Astrocyte of the cerebellum (primary cell): ENCODE measurements at places on chromosomes 3 and 15.

GRCh38 chr3:72634128-72634527 is 214.1 kb downstream of the SHQ1 start:
- DNase-seq: no peak

GRCh38 chr15:56524915-56525314 is 60.0 kb upstream of the MNS1 start:
- peak; percentile 32 for DNase-seq

DNA sequence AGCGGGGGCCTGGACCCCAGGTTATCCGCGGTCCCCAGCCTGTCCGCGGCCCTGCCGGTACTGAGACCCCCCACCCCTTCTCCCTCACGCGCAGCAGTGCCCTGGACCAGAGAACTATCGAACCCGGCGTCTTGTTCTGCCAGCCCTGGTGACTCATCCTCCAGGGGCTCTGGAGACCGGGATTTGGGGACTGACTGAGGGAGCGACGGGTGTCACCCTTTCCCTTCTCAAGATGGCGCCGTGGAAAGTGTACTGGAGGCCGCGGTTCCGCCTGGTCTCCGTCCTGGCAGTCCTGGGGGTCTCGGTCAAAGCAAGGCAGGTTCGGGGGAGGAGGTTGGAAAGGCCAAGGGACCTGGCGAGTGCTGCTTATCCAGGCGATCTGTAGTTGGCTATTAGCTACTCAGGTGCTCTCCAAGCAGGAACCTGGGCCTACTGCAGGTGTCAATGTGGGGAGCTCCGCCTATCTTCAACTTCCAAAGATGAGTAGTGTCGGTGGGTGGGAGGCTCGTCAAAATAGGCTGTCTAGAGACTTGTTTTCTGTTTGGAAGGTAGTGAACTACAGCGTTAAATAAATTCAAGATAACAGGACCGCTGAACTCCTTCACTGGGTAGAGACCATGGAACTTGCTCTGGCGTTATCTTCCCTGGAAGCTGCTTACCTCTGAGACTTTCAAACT is 790 bp downstream of the RAB5A start:
- no peak for DNase-seq

- DNase-seq: no peak
Observed at GRCh38 chr3:55624238-55624637, 137.1 kb upstream of the WNT5A start.

DNA sequence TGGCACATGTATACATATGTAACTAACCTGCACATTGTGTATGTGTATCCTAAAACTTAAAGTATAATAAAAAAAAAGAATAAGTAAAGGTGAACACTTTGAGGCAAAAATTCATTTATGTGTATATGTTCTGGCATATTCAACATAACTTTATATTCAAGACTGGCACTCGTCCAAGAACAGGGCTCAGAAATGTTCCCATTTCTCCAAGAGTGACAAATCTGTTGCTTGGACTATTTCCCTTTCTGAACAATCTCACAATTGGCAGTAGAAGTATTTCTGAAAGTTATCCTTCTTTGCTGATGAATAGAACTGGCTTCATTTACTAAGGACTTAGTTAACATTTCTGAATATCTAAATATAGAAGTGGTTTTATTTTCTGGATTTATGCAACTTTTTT is 212.8 kb downstream of the ADAMTSL3 start:
- DNase-seq: no peak

DNA sequence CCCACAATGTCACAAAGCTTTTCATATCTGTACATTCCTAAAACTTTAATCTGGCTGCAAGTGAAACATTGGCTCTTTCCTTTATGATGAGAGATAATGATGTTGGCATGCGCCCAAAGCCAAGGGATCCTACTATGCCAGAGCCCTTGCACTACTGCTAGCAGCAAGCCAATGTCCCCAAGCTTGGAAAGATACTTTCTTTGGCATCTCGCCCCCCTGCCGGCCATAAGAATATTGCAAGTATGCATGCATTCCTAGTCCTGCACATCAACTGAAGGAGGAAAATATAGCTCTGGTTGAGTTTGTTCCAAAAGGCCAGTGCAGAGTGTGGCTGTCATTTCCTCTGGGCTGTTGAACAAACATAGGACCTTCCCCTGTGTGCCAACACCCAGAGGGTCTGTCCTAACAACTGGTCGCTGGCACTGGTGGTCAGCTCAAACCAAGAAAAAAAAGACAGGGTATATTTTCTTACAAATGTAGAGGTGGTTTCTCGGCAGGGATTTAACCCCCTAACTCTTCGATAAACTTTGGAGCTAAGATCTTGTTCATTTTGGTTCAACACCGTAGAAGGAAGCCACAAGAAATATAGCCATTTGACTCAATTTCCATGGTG is 120.9 kb upstream of the ZBED2 start:
- DNase-seq: no peak
